ENCODE measurements at places on chromosomes 7 and 10. TPM values are rescaled to one million over a fixed set of nuclear protein-coding genes. Genes with fewer than 3 reads are reported as not detected.
A peak's percentile ranks its signal among the peaks of the same experiment; 100 is the strongest.

DNA sequence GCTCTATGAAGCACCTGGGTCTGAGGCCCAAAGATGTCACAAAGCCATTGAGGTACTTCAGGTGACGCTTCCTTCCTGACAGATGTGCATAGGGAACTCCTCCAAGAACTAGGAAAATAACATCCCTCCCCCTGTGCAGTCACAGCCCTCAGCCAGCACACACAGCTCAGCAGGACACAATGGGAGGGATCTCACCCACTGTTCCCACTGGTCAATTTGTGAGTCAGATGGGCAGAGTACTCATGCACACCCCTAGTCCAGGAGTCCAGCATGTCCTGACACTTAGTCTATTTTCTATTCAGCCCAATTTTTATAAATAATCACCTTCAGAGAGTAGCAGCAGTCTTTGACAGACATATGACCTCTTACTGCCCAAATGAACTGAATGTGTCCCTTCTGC is 60.7 kb upstream of the PFKP start:
- no peaks in the 10 kb centered on the region for H3K4me1 ChIP-seq
- no peaks in the 10 kb centered on the region for H3K36me3 ChIP-seq
- no peak for DNase-seq
- H3K27me3 ChIP-seq: peaks cover 68% of the 10 kb centered on the region
- no peak overlapping the region for H3K27ac ChIP-seq

DNA sequence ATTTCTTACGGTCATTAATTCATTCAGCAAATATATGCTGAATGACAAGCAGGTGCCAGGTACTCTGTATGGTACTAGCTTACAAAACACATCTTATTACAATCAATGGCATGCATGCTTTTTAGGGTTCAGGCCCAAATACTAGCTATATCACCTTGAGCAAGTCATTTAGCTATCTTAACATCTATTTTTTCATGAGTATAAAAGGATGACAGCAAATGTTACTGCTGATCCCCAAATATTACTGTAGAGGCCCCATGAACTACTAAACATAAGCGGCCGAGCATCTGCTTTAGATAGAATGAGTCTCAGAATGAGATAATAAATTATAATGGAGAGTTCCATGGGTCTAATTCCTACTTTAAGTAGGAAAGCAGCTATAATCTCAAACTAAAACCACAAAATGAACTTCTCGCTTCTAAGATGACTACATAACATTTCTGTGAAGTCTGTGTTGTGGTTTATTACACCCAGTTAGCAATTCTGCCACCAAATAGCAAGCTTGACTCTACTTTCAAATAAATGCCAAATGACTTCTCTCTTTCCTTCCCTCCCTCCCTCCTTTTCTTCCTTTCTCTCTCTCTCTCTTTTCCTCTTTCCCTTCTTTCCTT is 113.7 kb upstream of the LRRN3 start:
- no peaks in the 10 kb centered on the region for H3K36me3 ChIP-seq
- H3K27me3 ChIP-seq: no peaks in the 10 kb centered on the region
- no peak for DNase-seq

The FAM180A gene
- total RNA-seq: not detected

DNA sequence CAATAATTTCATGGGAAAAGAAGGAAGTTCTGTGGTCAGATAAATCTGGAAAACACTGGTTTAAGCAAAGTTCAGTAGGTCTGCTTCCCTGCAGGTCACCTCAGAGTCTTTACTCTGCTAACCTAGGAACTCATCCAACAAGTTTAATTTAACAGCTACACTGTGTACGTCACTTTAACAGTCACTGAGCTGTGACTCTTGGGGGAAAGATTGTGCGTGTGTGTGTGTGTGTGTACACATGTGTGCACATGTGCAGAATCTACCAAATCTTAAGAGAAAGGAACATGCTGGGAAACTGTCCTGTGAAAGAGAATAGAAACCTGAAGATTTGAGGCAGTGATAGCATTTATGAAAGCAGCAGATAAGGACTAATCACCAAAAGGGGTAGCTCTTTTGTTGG is 62.6 kb downstream of the IKZF1 start:
- no peak overlapping the region for H3K27ac ChIP-seq
- no peaks in the 10 kb centered on the region for H3K36me3 ChIP-seq
- H3K4me3 ChIP-seq: no peak overlapping the region

- H3K4me1 ChIP-seq: no peaks in the 10 kb centered on the region
- H3K36me3 ChIP-seq: peaks cover 47% of the 10 kb centered on the region
- H3K27me3 ChIP-seq: no peaks in the 10 kb centered on the region
- DNase-seq: peak; percentile 38
These were observed 8.7 kb downstream of the ECD start for GRCh38 chr10:73159038-73159648.

DNA sequence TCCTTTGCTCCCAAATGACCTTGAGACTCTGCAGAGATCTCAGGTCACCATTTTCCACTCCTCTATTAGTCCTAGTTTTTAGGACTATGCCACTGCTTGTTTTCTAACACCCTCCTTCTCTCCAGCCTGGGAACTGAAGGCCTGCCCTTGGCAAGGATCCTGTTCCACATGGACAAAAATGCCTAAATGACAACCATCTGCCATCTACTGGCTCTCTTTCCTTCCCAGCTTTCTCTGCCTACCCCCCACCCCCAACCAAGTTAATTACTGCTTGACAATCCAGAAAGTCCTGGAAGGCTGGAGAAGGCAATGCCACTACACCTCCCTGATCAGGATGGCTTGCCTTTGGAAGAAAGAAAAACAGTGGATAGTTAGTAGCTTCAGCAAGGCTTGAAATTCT is 44.8 kb upstream of the SP8 start:
- H3K27me3 ChIP-seq: no peaks in the 10 kb centered on the region
- H3K4me3 ChIP-seq: no peak overlapping the region
- no peaks in the 10 kb centered on the region for H3K36me3 ChIP-seq
- no peaks in the 10 kb centered on the region for H3K4me1 ChIP-seq
- no peak overlapping the region for H3K27ac ChIP-seq

The NXPH1 gene
- total RNA-seq: not detected

DNA sequence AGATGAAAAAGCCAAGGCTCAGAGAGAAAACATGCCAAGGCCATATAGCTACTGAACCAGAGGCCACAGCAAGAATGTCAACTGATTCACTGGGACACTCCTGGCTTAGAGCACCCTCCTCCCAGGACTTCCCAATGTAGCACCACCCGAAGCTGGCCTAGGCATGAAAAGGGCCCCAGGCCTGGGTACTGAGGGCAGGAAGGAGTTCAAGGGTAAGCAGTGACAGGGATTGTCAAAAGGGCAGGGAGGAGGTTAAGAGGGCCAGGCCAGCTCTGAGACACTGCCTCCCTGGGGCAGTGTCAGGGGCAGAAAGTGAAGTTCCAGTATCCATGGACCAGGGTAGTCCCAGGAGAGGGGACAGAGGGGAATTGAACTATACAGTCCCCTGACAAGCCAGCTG is 57.8 kb downstream of the FRMPD2 start:
- no peak for DNase-seq
- no peaks in the 10 kb centered on the region for H3K4me1 ChIP-seq
- no peaks in the 10 kb centered on the region for H3K36me3 ChIP-seq

DNA sequence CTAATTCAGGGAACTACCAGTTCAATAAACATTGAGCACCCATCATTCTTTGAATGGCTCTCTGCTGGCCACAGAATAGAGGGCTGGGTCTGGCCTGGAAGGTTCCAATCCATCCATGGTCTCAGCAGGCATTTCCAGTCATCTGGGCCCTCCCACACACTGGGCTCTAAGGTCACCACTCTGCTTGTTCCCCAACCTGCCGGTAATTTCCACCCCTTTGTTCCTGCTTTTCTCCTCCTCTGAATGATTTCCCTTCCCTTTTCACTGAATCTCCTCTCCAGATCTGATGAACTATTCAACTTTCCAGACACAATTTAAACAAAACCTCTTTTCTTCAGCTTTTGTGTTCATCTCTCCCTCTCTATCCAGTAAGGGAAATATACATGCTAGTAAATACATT is 2.6 kb downstream of the BZW2 start:
- peaks cover 66% of the 10 kb centered on the region for H3K4me1 ChIP-seq
- H3K27ac ChIP-seq: no peak overlapping the region
- H3K4me3 ChIP-seq: peak overlapping the region; percentile 77
- H3K27me3 ChIP-seq: no peaks in the 10 kb centered on the region
- DNase-seq: no peak

The C10orf143 gene
- 2.8 TPM for total RNA-seq

DNA sequence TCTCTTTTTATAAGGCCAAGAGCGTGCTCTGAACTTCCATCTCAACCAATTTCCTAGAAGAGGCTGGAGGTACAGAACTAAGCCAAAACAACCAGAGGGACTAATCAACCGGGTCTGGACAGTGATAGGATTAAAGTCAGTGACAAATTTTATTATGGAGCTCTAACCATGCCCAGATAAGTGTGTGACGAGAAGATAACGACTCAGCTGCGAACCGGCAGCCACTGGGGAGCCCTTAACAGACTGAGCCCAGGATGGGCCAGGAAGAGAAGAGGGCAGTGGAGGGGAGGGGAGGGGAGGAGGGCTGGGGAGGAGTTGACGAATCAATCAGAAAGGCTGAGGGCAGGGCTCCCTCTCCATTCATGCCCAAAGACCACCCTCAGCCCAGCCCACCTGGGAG is 119.9 kb downstream of the PLXNA4 start:
- H3K27ac ChIP-seq: no peak overlapping the region
- H3K4me3 ChIP-seq: no peak overlapping the region
- peaks cover 71% of the 10 kb centered on the region for H3K27me3 ChIP-seq
- H3K4me1 ChIP-seq: no peaks in the 10 kb centered on the region
- H3K36me3 ChIP-seq: no peaks in the 10 kb centered on the region
- DNase-seq: no peak

DNA sequence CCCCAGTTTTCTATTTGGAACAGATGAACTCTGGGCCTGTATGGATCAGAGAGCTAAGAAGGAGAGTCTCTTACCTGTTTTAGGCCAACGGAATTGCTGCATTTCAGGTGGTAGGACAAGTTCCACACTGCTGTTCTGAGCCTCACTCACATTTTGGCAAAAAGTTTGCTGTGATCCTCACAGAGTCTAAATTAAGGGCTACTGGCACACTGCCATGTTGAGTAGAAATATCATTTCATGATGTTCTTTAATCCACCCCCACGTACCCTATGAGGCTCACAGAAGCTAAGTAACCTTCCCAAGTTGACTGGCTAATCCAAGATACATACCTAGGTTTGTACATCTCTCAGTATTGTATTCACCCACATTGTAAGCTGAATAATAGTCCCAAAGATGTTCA is 447.2 kb downstream of the INHBA start:
- H3K36me3 ChIP-seq: no peaks in the 10 kb centered on the region
- H3K4me1 ChIP-seq: no peaks in the 10 kb centered on the region
- H3K4me3 ChIP-seq: no peak overlapping the region
- DNase-seq: no peak

DNA sequence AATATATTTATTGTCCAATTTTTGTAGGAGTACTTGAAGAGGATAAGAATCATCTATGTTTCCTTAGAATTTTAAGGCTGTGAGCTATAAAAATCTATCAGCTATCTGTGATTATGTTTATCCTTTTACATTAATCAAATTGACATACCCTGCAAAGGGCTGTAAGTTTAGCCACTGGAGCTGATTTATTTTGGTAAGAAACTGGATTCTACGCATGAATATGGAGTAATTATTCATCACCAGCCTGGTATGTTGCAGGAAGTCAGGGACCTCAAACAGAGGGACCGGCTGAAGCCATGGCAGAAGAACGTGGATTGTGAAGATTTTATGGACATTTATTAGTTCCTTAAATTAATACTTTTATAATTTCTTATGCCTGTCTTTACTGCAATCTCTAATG is 696.9 kb downstream of the DNAJB9 start:
- no peak overlapping the region for H3K27ac ChIP-seq
- no peaks in the 10 kb centered on the region for H3K4me1 ChIP-seq
- no peak overlapping the region for H3K4me3 ChIP-seq
- DNase-seq: no peak
- H3K36me3 ChIP-seq: no peaks in the 10 kb centered on the region
- H3K27me3 ChIP-seq: no peaks in the 10 kb centered on the region

The PLPP4 gene
- total RNA-seq: not detected

DNA sequence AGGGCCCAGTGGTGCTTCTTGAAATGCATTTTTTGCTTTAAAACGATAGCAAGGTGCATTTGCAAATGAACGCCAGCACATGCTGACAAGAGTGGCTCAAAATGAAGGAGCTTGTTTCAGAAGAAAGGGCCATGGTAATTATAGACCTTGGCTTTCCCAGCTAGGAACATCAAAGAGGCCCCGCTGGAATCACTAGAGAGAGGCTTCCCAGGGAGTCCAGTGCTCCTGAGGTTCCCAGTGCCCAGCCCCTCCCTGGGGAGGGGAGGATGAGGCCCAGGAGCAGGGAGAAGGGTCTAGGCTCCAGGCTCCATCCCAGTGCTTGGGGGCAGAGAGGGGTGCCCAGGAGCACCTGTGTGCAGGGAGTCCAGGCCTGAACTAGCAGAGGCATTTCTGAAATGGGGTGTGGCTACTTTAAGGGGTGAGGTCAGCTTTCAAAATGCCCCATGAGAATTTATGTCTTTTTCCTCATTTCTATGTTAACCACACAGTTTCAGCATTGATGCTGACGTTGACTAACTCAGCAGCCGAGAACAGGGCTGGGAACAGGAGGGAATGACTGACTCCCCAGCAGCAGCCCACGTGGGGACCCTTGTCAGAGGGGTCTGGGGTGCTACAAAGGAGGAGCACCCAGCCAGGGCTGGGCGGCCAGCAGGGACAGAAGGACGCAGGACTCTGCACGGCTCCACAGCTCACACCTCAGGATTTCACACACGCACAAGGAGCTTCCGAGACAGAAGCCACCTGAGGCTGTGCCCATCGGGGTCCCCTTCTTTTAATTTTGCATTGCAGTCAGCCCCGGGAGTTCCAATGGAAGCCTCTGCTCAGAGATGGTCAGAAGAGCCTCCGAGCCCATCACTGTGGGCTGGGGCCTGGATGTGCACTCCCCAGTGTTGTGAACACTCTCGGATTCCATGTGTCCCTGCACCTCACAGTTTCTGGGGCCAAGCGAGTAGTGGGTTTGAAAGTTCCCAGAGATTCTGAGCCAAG is 570.2 kb downstream of the PTPRN2 start:
- H3K4me3 ChIP-seq: no peak overlapping the region
- H3K36me3 ChIP-seq: no peaks in the 10 kb centered on the region
- H3K27me3 ChIP-seq: peaks cover 89% of the 10 kb centered on the region
- no peaks in the 10 kb centered on the region for H3K4me1 ChIP-seq

The ADK gene
- total RNA-seq: 133 TPM

DNA sequence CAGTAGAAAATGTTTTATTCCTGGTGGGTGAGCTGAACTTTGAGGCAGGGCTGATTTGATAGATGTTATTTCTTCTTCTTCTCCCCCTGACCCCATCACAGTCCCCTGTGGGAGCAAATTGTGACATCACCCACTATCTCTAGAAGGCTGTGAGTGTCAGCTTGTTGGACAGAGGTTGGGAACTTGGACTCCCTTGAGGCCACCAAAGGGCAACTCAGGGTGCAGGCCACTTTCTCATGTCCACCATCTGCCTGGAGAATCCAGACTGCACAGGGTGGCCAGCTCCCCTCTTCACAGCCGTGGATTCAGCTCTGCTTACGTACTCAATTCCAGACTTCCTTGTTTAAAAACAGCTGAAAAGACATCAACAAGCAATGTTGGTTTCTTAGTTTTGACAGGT is 103.0 kb downstream of the LRRC18 start:
- no peaks in the 10 kb centered on the region for H3K4me1 ChIP-seq
- H3K27me3 ChIP-seq: peaks cover 48% of the 10 kb centered on the region
- no peak overlapping the region for H3K27ac ChIP-seq
- H3K4me3 ChIP-seq: no peak overlapping the region
- no peak for DNase-seq
- H3K36me3 ChIP-seq: no peaks in the 10 kb centered on the region

- DNase-seq: no peak
- no peaks in the 10 kb centered on the region for H3K27me3 ChIP-seq
- H3K27ac ChIP-seq: no peak overlapping the region
- no peak overlapping the region for H3K4me3 ChIP-seq
These were observed 14.8 kb downstream of the THSD7A start for GRCh38 chr7:11817111-11817740.

The CCDC3 gene
- total RNA-seq: 0.13 TPM

The FBXL13 gene
- total RNA-seq: 19.4 TPM
